ENCODE measurements at places on chromosomes 13 and 19.

DNA sequence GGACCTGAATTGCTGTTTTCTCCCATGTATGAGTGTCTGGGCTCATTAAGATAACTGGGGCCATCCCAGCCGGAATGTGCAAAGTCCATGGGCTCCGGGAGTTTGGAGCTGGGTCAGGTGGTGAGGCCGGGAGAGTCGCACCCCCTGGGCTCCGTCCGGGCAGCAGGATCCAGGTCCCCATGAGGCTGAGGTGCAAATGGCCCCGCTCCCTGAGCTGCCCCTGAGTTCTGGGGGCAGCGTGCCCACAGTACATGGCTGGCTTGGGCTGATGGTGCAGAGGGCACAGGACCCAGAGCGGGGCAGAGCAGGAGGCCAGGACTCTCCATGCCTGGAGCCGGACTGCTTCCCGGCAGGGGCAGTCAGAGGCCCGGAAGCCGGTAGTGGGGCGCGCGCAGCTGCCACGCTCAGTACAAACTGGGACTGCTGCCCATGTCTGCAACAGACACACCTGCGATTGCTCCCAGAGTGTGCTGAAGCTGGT lies 136.0 kb downstream of the KDM4B start:
- no peak for DNase-seq

GRCh38 chr13:109212650-109213049 lies 573.7 kb downstream of the IRS2 start:
- no peak for DNase-seq

- DNase-seq = peak; percentile 84
Observed at GRCh38 chr19:10565567-10566407, at the start of gene KRI1. Gene KRI1 (minus strand): TSS chr19:10566010. CDS start chr19:10565999, 11 bp downstream.

GRCh38 chr13:111344471-111345191 lies 24.2 kb downstream of the TEX29 start:
- DNase-seq = peak; percentile 15

GRCh38 chr13:98912846-98913245 lies 65.0 kb downstream of the DOCK9 start:
- DNase-seq = no peak

DNA sequence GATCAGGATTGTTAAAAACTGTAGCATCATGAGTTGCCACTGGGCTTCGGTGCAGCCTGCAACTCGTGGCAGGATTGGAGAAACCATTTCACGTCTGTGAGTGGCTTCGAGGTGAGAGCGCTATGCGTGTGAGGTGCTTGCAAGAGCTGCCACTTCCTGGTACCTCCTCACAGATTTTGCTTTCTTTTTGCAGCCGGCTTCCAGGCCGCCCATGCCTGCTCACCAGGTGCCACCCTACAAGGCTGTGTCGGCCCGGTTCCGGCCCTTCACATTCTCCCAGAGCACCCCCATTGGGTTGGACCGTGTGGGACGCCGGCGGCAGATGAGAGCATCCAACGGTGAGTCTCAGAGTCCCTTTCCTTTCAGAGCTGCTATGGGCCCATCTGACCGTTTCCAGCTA lies 57.9 kb upstream of the C1QTNF9 start:
- no peak for DNase-seq

- no peak for DNase-seq
Observed at GRCh38 chr19:1645299-1645698, 7.1 kb downstream of the TCF3 start.

GRCh38 chr19:55370305-55370988 lies at the start of gene IL11:
Gene IL11 (minus strand): TSS chr19:55370463. CDS start chr19:55370310, 153 bp downstream.
- no peak for DNase-seq

- DNase-seq = no peak
Observed at GRCh38 chr13:77172650-77173049, 145.7 kb upstream of the FBXL3 start.

Measured in non-pigmented ciliary epithelial cell (primary cell).